Hematopoietic multipotent progenitor cell treated with erythropoietin and hydrocortisone succinate and interleukin-3 and kit ligand, for 17 days (in vitro differentiated cells): ENCODE measurements at places on chromosomes 5 and 9.

GRCh38 chr5:91707521-91707841 lies 324.4 kb upstream of the ARRDC3 start:
- DNase-seq = no peak

GRCh38 chr5:96615223-96615622 lies 47.0 kb upstream of the CAST start:
- no peak for DNase-seq

GRCh38 chr9:107154291-107154690 lies 128.8 kb upstream of the RAD23B start:
- no peak for DNase-seq

GRCh38 chr9:108136656-108137055 lies 647.1 kb upstream of the KLF4 start:
- no peak for DNase-seq

GRCh38 chr5:140549237-140550144 lies 2.0 kb downstream of the EIF4EBP3 start:
- DNase-seq = peak; percentile 76

GRCh38 chr5:143106174-143106573 lies 297.3 kb downstream of the NR3C1 start:
- no peak for DNase-seq

DNA sequence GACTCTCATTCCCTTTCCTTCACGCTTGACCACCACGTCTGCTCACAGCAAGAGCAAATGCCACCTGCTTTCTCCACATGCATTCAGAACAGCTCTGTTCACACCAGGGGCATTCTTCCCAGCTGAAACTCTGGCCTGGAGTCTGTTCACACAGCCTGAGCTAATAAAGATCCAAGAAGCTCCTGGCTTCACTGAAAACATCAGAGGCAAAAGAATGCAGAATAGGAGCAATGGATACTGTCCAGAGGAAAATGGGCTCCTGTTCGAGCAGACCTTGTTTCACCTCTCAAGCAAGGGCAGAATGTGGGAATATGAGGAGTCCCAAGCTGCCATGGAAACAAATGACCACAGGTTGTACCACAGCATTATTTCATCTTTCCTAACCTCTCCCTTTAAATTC lies 402.7 kb upstream of the TNC start:
- DNase-seq = no peak

- DNase-seq = no peak
Observed at GRCh38 chr9:124180557-124180956, 77.2 kb upstream of the NEK6 start.

GRCh38 chr5:125209650-125210049 lies 463.2 kb upstream of the ZNF608 start:
- DNase-seq = no peak

GRCh38 chr9:86248746-86249145 lies 10.7 kb downstream of the C9orf153 start:
- no peak for DNase-seq

DNA sequence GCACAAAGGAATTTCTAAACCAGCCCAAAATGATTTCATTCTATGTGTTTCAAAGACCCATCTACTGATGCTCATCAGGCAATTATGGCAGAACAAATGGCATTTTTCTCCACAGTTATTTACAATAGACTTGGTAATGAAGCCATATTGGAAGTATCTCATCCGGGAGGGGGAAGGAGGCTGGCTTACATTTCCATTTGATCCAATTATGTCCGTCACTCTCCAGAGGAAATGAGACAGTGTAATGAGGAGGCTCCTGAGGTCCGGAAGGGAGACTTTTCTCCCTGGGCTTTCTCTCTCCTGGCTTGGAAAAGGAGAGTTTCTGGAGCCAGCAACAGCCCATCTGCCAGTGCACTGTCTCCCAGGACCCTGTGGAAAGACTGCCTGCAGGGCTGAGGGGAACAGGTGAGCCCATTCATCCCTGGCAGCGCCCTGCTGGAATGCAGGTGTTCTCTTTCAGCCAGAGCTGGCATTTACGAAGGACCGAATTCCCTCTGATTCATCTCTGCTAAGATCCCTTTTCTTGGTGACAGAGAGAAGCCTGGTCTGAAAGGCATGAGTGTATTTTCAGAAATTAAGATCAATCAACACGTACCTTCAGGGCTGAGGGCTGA lies 54.9 kb upstream of the SAP30L start:
- DNase-seq = no peak

DNA sequence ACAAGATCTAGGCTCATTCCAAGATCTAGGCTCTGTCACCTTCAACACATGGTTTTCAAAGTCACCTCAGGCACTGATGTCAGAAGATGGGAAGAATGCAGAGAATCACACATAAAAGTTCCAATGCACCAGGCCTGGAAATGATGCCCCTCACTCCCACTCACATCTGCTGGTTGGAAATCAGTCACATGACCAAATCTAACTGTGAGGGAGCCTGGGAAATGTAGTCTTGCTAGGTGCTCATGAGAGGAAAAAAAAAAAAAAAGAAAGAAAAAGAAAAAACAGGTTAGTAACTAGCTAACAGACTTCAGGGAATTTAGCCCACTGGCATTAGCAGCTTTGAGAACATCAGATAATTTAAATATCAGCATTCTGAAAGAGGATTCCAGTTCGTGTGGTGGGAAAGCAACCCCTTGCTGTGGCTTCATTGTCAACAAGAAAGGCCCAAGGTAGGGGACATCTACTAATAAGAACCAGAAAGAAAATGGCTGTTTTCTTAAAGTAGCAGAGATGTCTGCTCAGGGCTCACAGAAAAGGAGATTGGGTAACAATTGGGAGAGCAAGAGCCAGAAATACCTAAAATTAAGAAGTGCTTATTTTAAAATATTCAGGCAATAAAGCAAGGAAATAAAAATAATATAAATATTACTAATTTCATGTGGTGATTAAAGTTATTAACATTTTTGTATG lies 614.3 kb downstream of the ACTL7B start:
- no peak for DNase-seq

- no peak for DNase-seq
Observed at GRCh38 chr5:125033602-125034001, 287.2 kb upstream of the ZNF608 start.

- no peak for DNase-seq
Observed at GRCh38 chr5:26434688-26435087, 603.7 kb downstream of the CDH9 start.

GRCh38 chr5:172421020-172421419 lies 33.3 kb downstream of the SH3PXD2B start:
- no peak for DNase-seq

DNA sequence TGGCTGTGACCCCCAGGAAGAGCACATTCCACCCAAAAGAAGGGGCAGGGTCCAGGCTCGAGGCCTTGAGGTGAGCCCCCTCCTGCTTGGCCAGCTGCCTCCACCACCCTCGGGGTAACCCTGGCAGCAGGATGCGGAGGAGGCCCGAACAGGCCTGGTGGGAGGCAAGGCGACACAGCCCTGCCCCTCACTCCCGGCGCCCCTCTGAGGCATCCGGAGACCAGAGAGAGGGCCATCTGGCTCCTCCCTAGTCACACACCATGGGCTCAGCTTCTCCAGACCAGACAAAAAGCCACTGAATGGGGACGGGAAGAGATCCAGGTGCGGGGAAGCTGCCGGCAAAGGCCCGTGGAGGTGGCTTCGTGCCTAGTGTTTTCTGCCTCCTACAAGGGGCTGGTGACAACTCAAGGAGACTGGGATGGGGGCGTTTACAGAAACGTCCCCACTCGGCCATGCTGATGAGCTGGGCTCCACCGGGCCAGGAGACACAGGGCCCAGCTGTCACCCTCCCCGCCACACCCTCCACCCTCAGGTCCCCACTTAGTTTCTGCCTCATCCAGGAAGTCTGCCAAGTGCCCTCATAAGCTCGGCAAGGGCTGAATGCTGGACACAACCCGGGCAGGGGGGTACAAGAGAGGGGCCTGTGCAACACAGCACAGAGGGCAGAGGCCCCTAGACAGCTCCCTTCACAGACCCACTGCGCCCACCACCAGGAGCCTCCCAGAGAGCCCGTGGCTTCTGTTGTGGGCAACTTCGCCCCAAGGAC lies 41.9 kb downstream of the NACC2 start:
- no peak for DNase-seq

DNA sequence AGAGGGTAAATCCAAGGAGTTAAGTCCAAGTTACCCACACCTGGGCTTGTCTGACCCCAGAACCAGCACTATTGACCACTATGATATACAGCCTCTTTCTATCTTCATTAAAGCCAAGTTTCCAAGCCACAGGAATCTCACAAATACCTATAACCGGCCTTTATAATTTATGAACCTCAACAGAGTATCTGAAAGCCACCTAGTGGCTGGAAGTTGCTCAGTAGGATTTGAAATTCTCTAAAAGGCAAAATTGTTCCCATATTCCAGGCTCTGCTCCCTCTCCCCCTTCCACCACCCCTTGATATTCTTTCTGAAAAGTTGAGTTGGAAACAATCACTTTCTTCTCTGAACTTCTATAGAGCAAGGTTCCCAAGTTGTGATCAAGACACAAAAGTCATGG lies 106.4 kb upstream of the GPR151 start:
- no peak for DNase-seq

- no peak for DNase-seq
Observed at GRCh38 chr5:123785162-123786071, 273.4 kb downstream of the CSNK1G3 start.

- no peak for DNase-seq
Observed at GRCh38 chr5:2139478-2139877, 256.8 kb upstream of the IRX4 start.

DNA sequence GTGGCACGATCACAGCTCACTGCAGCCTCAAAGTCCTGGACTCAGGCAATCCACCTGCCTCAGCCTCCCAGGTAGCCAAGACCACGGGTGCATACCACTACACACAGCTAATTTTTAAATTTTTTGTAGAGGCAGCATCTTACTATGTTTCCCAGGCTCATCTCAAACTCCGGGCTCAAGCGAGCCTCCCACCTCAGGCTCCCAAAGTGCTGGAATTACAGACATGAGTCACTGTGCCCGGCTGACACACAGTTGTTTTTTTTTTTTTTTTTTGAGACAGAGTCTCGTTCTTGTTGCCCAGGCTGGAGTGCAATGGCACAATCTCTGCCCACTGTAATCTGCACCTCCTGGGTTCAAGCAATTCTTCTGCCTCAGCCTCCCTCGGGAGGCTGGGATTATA lies 70.1 kb upstream of the CNOT6 start:
- DNase-seq = no peak

GRCh38 chr5:172770374-172770674 lies 671 bp downstream of the DUSP1 start:
- no peak for DNase-seq

DNA sequence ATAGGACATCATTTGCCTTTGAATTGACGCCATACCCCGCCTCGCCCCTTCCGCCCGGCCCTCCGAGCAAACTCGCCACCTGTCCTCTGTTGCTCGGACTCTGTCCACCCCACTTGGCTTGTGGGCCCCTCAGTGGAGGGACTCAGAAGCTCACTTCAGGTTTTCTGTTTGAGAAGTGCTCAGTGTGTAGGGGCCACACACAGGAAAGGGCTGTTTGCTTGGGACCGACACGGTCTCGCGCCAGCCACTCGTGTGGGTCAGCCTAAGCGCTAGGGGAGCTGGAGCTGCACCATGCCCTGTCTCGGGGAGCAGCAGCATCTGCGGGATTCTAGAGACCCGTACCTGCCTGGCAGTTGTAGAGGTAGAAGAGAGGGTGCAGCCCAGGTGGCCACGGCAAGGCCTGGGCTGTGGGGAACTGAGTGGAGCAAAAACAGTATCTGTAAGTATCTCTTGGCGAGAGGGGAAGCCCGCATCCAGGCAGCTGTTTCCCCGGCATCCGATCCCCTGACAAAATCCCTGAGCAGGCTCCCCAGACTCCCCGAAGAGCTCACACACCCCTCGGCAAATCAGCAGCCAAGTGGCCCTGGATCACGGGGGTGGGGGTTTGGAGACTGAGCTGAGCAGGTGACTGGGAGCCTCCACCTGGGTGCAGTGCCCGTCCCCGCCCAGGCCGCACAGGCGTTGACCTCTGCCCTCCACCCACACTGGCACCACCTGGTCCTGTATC lies 52.2 kb downstream of the COL5A1 start:
- no peak for DNase-seq

- no peak for DNase-seq
Observed at GRCh38 chr9:137070906-137071275, 534 bp upstream of the SAPCD2 start.

DNA sequence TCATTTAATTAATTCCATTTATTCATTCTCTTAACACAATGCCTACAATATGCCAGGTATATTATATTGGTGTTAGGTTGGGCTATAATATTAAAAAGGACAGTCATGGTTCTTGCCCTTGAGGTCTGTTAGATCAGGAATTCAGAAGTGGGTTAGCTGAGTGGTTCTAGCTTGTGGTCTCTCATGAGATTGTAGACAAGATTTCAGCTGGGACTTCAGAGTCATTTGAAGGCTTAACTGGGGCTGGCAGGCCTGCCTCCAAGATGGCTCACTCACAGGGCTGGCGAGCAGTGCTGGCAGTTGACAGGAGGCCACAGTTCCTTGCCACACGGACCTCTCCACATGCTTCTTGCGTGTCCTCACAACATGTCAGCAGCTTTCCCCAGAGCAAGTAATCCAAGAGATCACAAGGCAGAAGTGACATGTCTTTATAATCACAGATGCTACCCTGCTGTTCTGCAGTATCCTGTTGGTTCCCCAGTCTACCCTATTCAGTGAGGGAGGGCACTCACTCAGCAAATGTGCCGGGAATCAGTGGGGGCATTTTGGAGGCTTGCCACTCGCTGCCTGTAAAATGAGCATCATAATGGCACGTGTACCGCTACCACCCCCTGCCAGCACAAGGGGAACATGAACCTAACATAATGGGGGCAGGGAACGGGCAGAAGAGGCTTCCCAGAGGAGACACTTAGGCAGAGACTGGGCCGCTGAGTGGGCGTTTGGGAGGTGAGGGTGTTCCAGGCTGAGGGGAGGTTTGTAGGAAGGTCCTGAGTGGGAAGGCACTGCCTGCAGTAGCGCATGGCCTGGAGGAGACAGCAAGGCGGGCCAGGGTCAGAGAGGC lies 70.0 kb downstream of the EXOSC2 start:
- no peak for DNase-seq

DNA sequence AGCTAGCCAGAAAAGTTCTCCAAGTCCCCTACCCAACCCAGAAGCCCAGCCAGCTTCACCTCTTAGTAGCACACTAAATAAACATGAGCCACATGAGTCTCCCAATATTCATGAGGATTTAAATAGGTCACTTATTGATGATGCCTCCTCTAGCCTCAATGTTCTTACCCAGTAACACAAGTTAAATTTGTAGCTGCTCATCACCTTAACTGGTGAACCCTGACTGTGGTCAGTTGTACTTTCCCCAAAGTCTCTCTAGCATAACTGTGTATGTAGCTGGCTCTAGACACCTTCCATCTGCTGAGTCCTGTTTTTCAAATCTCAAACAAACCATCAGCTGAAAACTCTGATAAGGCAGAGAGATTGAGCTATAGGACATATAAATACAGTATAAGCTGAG lies 100.3 kb upstream of the ELAVL2 start:
- no peak for DNase-seq
